Stimulated activated CD4-positive, alpha-beta T cell treated with anti-CD3 and anti-CD28 coated beads, Interleukin-1b, Interleukin-23, amount 100 ng/mL, for 1 hour (primary cell): ENCODE measurements at places on chromosomes 7 and 10.

GRCh38 chr10:98748298-98748697 is 301.6 kb upstream of the HPS1 start:
- DNase-seq = no peak

DNA sequence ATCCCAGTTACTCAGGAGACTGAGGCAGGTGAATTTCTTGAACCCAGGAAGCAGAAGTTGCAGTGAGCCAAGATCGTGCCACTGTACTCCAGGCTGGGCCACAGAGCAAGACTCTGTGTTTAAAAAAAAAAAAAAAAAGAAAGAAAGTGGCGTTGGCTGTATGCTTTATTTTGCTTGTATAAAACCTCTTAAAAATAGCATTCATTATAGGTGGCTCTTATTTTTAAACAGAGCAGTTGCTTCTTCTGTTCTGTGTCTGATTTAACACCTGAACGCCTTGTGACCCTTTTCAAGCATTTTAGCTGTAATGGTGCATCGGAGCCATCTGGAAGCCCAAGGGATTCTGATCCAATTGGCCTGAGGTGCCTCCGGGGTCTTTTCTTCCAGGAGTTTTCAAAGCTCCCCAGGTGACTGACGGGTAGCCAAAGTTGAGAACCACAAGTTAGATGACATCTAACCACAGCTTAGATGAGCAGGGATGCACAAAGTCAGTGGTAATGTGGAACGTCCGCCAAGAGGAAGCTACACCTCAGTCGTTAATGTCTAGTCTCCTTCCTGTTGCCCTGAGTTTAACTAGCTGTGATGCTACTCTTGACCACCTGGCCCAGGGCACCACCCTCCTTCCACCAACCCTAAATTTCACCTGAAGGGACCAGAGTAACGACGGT is 274.6 kb upstream of the KLF6 start:
- DNase-seq = peak; percentile 6

DNA sequence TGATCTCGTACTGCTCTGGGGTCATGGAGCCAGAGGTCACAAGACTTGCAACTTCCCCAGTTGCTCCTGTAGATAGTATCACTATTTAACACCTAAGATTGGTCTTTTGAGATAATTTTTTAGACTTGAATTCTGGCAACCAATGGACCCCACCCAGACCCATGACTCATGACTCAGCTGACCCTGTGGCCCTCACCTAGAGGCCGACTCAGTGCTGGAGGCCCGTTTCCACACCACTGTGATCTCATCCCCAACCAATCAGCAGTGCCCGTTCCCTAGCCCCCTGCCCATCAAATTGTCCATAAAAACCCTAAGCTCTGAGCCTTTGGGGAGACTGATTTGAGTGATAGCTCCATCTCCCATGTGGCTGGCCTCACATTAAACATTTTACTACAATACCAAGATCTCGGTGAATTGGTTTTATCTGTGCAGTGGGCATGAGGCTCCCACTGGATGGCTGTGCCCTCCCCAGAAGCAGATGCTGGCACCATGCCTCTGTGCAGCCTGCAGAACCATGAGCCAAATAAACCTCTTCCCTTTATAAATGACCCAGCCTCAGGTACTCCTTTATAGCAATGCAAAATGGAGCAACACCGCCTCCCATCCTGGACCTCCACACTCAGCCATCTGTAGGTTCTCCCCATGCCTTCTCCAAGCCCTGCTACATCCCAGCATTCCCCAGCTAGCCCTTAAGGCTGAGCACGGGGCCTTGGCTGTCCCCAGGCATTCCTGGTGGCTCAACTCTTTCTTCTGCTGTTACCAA is 98.8 kb downstream of the PRKAG2 start:
- DNase-seq = no peak

DNA sequence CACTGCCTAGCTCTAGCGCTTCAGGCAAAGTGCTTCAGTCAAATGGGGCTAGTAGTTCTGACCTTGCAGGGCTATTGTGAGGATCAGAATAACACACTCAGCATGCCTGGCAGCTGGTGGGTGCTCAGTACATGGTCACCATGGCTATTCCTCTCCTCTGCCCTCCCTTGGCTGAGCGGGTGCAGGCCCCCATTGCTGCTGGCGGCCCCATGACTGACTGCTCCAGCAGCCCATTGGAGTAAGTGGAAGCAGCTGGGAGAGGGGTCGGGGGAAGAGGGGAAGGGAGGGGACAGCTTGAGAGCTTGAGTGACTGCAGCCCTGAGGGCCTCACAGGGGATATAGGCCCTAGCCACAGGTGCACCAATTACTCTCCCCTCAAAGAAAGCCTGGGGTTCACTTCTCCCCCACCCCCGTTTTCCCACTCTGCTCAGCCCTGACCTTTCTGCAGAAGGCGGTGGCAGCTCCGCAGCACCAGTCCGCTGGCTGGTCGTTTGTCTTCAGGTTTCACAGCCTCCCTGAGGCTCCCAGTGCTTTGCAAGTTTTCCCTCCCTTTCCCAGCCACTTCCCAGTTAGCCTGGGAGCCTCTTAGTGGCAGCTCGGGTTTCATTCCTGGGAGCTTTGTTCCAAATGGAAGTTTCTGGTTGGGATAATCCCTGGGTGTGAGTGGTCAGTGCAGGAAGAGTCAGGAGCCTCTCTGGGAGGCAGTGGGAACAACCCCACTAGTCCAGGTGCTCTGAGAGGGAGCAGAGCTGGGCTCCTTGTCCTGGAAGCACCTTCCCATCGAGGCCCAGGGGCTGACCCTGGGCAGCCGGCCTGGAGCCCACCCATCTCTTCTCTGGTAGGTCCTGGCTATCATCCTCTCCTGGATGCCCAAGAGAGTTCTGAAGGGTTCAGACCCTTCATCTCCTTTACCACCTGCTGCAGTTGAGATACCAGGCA is 16.3 kb downstream of the FGF8 start:
- DNase-seq = no peak

DNA sequence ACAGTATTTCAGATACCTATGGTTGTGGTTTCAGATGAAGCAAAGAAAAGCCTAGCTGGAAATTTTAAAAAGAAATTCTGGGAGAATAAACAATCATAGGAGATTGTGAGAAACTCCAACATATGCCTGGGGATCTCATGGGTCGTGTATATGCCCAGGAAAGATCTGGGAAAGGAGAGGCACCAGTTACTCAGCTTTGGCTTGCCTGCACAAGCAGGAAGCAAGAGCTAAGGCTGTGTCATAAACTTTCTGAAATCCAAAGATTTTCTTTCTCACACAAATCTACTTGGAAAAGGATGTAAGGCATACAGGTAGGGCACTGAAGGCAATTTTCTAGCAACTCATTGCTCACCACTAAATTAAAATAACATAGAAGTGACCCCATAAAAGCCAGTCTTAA is 373.6 kb downstream of the CDC14C start:
- DNase-seq = no peak

GRCh38 chr7:128207609-128208008 is 33.5 kb upstream of the LEP start:
- no peak for DNase-seq

DNA sequence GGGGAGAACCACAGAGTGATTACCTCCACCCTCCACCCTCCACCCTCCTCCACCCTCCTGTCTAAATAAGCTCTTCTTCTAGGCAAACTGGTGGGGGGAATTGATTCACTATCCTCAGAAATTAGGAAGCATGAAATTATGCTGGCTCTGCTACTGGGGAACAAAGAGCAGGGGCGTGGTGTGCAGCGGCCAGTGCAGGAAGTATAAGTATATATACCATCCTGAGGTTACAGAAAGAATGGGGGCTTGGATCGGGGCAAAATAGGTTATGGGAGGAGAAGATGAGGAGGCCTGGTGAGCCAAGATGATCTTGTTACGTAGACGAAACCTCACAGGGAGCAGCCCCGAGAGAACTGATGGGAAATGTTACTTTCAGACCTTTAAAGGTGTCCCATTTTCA is 49.1 kb downstream of the SYPL1 start:
- DNase-seq = no peak

DNA sequence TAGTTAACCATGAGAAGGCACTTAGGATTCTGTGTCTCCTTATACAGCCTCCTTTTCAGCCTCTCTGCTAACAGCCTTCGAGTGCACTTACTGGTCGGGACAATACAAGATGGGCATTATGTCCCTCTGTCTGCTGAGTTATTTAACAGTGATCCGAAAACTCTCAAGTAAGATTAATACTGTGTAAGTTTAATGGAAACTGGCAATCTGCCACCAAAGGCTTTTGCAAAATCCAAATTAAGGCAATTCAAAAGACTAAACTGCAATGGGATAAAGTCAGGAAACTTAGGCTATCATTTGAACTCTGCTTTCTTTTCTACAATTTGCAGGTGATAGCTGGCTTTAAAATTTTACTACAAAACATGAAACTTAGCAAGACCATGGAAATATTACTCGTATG is 477.8 kb downstream of the TFEC start:
- DNase-seq = no peak

GRCh38 chr10:69043931-69044531 is 43.9 kb upstream of the SRGN start:
- DNase-seq = no peak

GRCh38 chr7:96679886-96680285 is 29.8 kb downstream of the SEM1 start:
- no peak for DNase-seq

- DNase-seq = no peak
Observed at GRCh38 chr10:72056113-72056512, 32.2 kb downstream of the SPOCK2 start.

DNA sequence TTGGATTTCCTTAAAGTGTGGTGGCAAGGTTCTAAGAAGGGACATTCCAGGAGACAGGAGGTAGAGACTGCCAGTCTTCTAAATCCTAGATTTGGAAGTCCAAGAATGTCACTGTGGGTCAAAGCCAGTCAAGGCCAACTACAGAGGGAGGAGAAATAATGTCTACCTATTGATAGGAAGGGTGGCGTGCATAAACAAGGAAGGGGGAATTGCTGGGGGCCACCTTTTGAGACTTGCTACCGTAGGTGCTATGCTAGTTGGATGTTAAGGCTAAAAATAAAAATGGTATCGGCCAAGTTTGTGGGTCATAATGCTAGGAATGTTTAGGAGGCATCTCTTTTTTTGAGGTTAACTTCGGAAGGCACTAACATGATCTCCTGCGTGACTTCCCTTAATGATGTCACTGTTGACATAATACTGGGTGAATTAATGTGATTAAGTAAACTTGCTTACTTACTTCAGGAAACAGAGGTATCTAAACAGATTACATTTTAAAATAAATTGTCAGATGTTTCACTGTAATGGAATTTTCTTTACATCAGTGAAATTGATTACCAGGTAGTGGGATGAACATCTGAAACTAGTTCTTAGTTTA is 4.8 kb downstream of the BTRC start:
- DNase-seq = no peak

GRCh38 chr10:77398558-77398957 is 239.1 kb downstream of the KCNMA1 start:
- no peak for DNase-seq

- DNase-seq = no peak
Observed at GRCh38 chr7:87599336-87599735, 1.3 kb downstream of the ABCB1 start.

- no peak for DNase-seq
Observed at GRCh38 chr7:74030861-74031260, 2.9 kb downstream of the ELN start.

DNA sequence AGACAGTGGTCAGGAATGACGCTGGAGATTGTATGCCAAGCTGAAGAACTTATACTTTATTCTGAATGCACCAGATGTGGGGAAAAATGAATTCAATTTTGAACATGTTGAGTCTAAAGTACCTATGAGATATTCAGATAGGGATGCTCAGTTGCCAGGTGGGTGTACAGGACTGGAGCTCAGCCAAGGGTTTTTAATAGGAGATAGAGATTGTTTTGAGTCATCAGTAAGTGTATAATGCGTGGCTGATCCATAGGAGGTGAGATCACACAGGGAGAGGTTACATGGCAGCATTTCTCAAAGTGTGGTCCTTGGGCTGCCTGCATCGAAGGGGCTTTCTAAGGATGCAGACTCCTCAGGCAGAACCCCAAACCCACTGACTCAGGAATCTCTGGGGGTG is 6.8 kb upstream of the HIPK2 start:
- no peak for DNase-seq

GRCh38 chr10:79413196-79413595 is 32.2 kb downstream of the ZCCHC24 start:
- no peak for DNase-seq

GRCh38 chr7:87877366-87878040 is 1.2 kb downstream of the DBF4 start:
- no peak for DNase-seq

- DNase-seq = no peak
Observed at GRCh38 chr7:151393031-151393977, 16.5 kb downstream of the WDR86 start.

- DNase-seq = no peak
Observed at GRCh38 chr7:1740214-1740613, 70.1 kb downstream of the ELFN1 start.

GRCh38 chr10:132263866-132264265 is 43.9 kb downstream of the STK32C start:
- no peak for DNase-seq

DNA sequence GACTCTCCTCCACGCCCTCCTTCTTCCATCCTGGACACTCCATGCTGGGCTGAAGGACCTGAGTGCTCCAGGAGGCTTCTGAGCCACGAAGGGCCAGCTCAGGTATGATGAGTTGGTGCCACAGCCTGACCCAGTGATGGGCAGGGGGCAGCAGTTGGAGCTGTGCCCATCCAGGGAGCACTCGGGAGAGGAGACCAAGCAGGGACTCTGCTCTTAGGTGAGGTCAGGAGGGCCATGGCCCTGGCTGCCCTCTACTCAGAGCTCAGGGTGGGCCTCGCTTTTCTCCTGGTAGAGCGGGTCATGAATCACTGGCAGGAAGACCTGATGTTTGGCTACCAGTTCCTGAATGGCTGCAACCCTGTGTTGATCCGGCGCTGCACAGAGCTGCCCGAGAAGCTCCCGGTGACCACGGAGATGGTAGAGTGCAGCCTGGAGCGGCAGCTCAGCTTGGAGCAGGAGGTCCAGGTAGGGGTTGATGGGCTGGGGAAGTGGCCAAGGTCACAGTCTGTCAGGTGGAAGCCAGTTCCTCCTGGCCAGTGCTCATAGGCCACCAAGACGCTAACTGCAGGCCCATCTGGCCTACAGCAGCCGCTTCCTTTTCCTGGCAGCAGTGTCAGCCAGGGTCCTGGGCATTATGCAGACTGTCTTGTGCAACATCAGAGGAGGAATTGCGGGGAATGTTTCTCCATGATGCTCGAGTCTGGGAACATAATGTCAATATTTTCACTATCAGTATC is 50.8 kb downstream of the ALOX5 start:
- DNase-seq = no peak

DNA sequence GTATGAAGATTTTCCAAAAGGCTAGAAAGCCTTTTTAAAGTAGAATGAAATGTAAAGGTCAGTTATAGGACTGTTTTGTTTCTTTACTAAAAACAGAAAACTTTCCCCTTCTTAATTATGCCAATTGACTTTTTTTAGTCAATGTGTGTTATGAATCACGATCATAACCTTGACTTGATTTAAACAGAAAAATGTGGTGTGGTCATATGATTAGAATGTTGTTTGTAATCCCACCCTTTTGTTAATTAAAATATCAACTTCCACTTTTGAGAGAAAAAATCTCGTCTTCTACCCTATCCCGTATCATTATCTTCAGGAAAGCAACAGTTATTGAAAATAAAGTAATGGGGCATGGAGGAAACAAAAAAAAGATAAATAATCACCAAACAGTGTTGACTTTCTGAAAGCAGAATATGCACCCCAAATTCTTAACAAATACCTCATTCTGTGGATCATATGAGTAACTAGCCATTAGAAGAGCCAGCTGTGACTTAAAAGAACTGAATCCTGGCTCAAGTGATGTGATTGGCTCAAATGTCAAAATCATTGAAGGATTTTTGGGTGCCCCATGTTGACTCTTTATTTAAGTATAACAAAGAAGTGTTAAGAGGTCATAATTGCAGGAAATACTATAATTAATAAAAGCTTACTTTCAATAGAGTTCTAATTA is 32.3 kb upstream of the SLC16A12 start:
- DNase-seq = no peak
